ENCODE measurements at places on chromosomes 1 and 21.

- DNase-seq = no peak
Observed at GRCh38 chr1:185393815-185394214, 76.8 kb upstream of the IVNS1ABP start.

DNA sequence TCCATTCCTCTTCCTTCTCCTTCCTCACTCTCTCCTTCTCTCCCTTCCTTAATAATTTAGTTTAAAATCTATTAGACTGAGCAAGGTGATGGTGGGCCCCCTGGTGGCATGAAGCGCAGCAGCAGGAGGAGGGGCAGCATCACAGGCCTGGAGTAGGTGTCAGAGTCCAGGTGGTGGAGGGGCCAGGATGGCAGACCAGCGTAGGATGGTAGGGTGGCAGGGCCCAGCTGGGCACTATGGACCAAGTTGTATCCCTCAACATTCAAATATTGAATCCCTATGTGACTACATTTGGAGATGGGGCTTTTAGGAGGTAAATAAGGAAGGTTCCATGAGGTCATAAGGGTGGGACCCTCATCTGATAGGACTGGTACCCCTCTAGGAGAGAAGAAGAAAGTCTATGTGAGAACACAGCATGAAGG lies 61.0 kb downstream of the WDR4 start:
- DNase-seq = no peak

DNA sequence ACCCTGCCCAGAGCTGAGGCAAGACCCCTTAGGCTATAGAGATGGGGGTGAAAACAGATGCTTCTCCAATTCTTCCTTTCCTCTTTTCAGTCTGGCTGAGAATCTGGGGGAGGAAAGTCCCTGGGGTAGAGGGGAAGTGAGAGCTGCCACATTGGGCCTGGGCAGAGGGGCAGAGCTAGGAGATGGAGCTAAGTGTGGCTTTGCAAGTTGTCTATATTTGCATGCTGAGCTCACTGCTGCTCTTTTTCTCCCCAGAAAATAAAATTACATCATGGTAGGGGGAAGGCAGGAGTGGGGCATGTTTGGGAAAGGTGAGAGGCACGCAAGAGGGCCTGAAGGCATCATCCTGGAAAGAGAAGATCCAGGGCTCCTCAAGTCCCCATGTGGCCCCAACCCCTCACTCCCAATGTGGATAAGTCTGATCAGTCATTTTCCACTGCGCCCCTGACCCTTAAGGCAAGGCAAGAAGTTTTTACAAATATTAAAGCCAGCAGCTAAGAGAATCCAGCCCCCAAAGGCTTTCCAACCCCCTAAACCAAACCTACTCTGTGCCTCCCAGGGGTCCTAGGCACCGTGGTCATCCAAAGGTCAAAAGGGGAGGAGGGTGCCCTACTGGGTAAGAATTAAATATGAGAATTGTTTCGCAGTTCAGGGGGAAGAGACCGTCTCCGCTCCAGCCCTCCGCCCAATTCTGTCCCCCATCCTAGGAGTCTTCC lies 500 bp upstream of the PEA15 start:
- no peak for DNase-seq

DNA sequence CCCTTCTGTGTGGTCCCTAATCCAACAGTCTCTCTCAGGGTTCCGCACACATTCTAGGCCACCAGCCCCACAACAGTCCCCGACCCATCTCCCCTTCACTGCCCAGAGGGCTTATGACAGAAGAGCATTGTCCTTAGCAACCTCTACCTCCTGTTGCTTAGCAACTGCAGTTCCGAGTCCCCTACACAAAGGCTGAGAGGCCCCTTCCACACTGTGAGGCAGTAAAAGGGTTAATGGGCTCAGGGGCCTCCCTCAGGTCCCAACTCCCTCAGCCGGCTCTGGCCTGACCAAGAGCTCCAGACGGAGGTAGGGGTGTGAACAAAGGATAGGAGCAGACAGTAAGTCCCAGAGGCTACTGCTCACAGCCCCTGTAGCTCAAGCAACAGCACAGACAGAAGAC lies 4.3 kb downstream of the IGSF9 start:
- no peak for DNase-seq

DNA sequence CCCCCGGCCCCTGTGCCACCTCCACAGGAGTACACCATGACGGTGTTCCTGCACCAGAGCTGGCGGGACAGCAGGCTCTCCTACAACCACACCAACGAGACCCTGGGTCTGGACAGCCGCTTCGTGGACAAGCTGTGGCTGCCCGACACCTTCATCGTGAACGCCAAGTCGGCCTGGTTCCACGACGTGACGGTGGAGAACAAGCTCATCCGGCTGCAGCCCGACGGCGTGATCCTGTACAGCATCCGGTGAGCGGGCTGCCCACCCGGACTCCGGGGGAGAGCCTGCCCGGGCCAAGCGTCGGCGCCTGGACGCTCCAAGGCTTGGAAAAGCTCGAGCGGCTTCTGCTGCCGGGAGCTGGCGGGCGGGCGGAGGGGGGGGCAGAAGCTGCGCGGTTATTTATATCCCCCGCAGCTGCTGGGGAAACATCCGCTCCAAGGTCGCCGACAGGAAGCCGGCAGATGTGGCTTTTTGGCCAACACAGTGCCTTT lies 6.4 kb downstream of the GABRD start:
- DNase-seq = no peak

- no peak for DNase-seq
Observed at GRCh38 chr1:165924117-165924516, 96.7 kb downstream of the UCK2 start.

- no peak for DNase-seq
Observed at GRCh38 chr1:66464802-66465201, 69.2 kb upstream of the SGIP1 start.

- DNase-seq = no peak
Observed at GRCh38 chr1:172533513-172534151, 682 bp downstream of the SUCO start.

- no peak for DNase-seq
Observed at GRCh38 chr1:67615886-67616285, 69.1 kb upstream of the GADD45A start.

- no peak for DNase-seq
Observed at GRCh38 chr1:179167418-179167777, 62.1 kb downstream of the ABL2 start.

DNA sequence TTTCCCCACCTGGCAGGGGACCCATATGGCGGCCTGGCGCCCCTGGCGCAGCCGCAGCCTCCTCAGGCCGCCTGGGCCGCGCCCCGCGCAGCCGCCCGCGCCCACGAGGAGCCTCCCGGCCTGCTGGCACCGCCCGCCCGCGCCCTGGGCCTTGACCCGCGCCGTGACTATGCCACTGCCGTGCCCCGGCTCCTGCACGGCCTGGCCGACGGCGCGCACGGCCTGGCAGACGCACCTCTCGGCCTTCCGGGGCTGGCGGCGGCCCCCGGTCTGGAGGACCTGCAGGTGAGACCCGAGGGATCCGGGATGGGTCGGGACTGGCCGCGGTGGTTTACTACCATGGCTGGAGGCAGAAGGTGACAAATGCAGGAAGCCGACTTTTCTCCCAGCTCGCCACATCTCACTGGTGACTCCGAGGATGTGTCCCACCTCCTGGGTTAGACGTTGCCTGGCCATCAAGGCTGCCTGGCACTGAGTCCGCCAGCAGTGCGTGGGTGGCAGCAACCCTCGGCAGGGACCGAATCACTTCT lies 1.1 kb downstream of the TFAP2E start:
- no peak for DNase-seq

GRCh38 chr1:198633675-198634121 lies 5.1 kb upstream of the PTPRC start:
- DNase-seq = no peak

- no peak for DNase-seq
Observed at GRCh38 chr21:45317398-45318145, 29.9 kb upstream of the POFUT2 start.

DNA sequence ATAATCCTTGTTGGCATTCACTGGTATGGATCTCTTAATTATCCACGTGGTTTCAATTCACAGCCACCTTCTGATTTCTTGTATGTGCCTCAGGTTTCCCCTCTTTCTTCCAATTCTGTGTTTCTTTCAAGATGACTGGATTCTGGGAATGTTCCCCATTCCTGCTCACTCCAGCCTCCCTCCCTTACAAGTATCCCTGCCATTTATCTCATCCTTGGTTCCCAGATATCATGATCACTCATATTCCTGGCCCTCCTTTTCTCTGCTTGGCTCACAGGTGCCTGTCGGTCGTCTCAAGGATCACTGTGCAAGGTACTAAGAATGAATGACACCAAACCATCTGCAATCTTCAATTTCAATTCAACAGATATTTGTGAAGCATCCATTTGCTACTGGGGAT lies 279.2 kb downstream of the ASTN1 start:
- DNase-seq = no peak

DNA sequence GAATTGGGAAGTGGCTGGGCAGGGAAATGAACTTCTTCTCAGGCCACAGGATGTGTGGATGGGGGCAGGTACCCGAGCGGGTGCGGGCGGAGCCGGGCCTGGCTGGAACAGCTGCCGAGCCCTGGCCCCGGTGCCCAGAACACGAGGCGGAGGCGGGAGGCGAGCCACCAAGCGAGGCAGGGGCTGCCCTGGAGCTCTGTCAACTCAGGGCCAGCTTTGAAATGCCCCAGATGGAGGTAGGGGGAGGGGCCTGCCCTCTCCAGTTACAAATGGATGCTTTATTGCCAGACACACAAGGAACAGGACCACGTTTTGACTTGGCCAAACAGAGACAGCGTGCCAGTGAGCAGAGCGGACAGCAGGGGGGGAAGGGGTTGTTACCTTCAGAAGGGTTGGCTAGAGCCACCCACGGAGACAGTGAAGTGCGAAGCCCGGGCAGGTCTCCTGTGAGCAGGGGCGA lies 240.4 kb downstream of the SDCCAG8 start:
- DNase-seq = no peak

DNA sequence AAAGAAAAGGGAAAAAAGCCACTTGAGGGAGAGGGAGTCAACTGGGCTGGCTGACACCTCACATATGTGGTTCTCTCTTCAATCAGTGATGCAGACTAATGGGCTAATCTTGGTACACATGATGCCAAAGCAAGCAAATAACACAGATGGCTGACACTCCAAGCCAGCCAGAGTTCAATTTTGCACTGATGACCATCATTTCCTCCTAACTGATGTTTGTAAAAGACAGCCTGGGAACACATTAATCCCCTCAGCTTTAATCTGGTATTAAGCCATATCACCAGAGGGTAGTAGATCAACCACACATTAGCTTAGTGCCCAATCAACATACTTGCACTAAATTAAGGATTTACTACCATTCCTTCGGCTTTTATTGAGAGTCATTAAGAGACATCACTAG lies 2.8 kb downstream of the VPS72 start:
- DNase-seq = no peak

GRCh38 chr1:205060746-205061145 lies 17.7 kb downstream of the CNTN2 start:
- no peak for DNase-seq

GRCh38 chr1:213676736-213677135 lies 311.0 kb upstream of the PROX1 start:
- DNase-seq = no peak

- no peak for DNase-seq
Observed at GRCh38 chr1:179036844-179037465, 11.3 kb downstream of the FAM20B start.

- peak; percentile 61 for DNase-seq
Observed at GRCh38 chr1:151540021-151540981, at the start of gene TUFT1. Gene TUFT1, plus strand, starts transcription at chr1:151540309. Its CDS starts 58 bp downstream, at chr1:151540367.

- DNase-seq = peak; percentile 46
Observed at GRCh38 chr1:155989242-155990004, 11.1 kb upstream of the ARHGEF2 start.

DNA sequence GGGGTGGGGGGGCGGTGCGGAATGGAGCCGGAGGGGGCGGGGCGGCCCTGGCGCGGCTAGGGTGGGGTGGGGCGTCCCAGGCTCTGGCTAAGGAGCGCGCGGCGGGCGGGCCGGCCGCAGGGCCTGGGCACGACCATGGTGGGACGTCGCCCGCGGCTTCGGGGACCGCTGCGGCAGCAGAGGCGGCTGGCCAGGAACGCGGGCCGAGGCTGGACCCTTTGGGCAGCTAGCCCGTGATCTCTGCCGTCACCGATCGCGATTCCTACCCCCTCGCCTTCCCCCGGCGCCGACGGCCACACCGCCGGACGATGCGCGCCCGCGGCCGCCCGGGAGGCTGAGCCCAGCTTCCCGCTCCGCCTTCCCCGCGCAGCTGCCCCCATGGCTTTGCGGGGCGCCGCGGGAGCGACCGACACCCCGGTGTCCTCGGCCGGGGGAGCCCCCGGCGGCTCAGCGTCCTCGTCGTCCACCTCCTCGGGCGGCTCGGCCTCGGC lies at the start of gene MAP3K21:
TSS of gene MAP3K21 (plus strand) at position 74 of the 491 bp plus-strand sequence. CDS start at position 379, 305 bp downstream.
- no peak for DNase-seq

DNA sequence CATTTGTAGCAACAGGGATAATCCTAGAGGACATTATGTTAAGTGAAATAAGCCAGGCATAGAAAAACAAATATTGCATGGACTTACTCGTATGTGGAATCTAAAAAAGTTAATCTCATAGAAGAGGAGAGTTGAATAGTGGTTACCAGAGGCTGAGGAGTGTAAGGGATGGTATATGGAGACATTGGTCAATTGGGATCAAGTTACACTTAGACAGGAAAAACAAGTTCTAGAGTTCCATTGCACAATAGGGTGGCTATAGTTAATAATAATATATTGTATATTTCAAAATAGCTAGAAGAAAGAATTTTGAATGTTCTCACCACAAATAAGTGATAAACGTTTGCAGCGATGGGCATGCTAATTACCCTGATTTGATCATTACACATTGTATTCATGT lies 354.6 kb downstream of the SEC16B start:
- no peak for DNase-seq

- DNase-seq = no peak
Observed at GRCh38 chr1:94100129-94100784, 20.7 kb downstream of the ABCA4 start.

DNA sequence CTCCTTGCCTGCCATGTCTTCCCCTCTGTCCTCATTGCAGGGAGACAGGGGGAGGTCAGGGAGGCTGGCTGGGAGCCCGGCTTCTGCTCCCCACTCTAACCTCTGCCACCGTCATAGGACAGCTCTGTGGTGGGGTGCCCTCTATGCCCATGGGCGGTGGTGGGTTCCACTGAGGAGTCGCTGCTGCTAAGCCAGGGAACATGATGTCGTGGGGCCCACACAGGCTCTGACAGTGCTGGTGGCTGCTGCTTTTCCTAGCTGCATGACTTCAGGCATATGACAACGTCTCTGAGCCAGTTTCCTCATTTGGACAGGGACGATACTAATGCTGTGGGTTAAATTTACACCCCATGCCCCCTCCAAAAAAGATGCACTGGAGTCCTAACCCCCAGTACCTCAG lies 14.7 kb downstream of the KCNA10 start:
- DNase-seq = no peak
